Activated CD4-positive, CD25-positive, alpha-beta regulatory T cell treated with anti-CD3 and anti-CD28 coated beads, Interleukin-2, amount 50 U/mL, for 72 hours (primary cell): ENCODE measurements at places on chromosomes 5 and 9.

- DNase-seq, result no peak
Measured at GRCh38 chr9:112505607-112506006, 19.0 kb downstream of the KIAA1958 start.

- no peak for DNase-seq
Measured at GRCh38 chr9:1726993-1727759, 288.0 kb upstream of the SMARCA2 start.

- DNase-seq, result no peak
Measured at GRCh38 chr5:75701856-75702255, 15.4 kb downstream of the POC5 start.

GRCh38 chr5:134138416-134139376 is 24.2 kb downstream of the TCF7 start:
- DNase-seq, result peak; percentile 58

DNA sequence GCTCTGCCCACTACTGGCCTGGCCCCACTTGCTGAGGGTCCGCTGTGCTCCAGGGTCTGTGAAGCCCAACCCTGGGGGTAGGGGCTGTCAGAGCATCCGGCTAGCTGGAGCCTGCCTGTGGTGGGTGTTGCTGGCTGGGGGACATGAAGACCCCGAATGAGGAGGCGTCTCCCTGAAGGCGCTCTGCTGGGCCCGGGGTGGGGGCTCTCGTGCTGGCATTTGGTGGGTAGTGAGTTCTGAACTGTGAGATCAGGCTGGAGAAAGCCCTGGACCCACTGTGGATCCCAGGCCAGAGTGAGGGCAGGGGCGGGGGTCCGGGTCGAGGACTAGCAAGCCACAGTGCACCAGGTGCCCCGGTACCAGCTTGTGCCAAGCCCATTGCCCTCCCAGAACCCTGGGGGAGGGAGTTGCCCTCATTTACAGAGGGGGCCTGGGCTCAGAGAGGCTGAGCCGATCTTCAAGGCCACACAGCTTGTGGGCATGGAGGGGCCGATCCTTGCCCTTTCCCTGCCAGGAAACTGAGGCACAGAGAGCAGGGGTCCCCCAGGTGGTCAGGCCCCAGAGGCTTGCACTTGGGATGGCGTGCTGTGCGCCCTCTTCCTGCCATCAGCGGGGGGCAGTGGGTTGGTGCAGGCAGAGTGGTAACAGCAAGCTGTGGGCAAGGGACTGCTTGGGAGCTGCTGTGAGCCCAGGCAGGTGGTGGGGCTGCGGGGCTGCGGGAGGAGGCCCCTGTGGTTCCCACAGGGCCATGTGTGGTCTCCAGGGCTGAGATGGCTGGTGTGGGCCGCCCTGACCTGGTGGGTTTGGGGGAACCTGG is 15.9 kb downstream of the RXRA start:
- no peak for DNase-seq

GRCh38 chr9:4716163-4716562 is 24.8 kb downstream of the AK3 start:
- DNase-seq, result no peak

DNA sequence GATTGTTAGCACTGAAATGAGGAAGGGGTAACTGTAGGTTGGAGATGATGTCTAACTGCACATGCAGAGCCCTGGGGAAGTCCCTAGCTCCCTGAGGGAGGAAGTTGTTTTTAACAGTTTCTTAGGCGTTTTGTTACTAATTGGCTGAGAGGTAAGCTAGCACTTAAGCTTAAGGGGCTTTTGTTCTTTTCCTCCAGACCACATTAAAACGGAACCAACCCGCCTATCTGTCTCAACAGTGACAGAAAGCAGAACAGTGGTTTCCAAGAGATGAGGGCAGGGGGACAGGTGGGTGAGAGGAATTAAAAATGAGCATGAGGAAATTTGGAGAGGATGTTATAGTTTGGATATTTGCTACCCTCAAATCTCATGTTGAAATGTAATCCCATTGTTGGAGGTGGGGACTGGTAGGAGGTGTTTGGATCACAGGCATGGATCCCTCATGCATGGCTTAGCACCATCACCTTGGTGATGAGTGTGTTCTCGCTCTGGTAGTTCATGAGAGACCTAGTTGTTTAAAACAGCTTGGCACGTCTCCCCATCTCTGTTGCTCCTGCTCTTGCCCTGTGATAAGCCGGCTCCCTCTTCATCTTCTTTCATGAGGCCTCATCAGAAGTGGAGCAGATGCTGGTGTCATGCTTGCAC is 38.9 kb downstream of the LYRM7 start:
- no peak for DNase-seq

GRCh38 chr9:137303151-137303892 is 1.3 kb upstream of the NRARP start:
- DNase-seq, result peak; percentile 32

GRCh38 chr5:31771500-31771899 is 132.6 kb downstream of the PDZD2 start:
- DNase-seq, result no peak

DNA sequence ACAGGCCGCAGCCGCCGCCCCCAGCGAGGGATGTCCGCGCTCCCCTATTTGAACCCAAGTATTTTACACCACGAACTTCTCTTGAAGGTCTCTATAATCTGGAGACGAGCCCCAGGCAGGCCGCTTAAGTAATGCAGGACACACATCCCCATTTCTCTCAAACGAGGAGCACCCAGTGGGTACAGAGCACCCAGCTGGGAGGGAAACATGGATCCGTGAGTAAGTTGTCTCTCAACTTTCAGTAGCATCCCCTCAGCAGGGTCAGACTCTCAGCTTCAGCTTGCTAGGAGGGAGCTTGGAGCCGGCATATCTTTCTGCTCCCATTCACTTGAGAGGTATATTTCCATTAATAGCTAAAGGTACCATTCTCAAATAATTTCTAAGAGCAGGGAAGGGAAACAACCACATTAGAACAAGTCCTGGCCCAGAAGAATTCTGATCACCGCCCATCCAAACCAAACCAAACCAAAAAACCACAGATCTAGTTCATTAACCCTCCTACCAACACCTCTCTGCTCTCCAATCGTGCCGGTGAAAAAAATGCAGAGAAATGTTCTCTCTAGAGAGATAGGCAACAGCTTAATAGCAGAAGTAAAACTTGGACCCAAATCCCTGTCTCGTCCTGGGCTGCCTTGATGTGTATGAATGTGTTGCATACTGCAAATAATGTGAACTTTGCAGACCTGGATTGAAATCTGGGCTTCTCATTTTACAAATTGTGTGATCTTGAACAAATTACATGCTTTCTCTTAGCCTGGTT is 910 bp downstream of the TDRD7 start:
- DNase-seq, result no peak
